ENCODE measurements at places on chromosomes 5 and 9.
A peak's percentile ranks its signal among the peaks of the same experiment; 100 is the strongest.

GRCh38 chr9:120532891-120533290 lies 47.1 kb downstream of the CDK5RAP2 start:
- DNase-seq: no peak

DNA sequence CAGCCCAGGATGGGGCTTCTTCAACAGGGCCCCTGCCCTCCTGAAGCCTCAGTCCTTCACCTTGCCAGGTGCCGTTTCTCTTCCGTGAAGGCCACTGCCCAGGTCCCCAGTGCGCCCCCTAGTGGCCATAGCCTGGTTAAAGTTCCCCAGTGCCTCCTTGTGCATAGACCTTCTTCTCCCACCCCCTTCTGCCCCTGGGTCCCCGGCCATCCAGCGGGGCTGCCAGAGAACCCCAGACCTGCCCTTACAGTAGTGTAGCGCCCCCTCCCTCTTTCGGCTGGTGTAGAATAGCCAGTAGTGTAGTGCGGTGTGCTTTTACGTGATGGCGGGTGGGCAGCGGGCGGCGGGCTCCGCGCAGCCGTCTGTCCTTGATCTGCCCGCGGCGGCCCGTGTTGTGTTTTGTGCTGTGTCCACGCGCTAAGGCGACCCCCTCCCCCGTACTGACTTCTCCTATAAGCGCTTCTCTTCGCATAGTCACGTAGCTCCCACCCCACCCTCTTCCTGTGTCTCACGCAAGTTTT lies 23.6 kb downstream of the PCDHGC5 start:
- peak; percentile 88 for DNase-seq

GRCh38 chr5:2251751-2252150 lies 369.0 kb upstream of the IRX4 start:
- DNase-seq: no peak

DNA sequence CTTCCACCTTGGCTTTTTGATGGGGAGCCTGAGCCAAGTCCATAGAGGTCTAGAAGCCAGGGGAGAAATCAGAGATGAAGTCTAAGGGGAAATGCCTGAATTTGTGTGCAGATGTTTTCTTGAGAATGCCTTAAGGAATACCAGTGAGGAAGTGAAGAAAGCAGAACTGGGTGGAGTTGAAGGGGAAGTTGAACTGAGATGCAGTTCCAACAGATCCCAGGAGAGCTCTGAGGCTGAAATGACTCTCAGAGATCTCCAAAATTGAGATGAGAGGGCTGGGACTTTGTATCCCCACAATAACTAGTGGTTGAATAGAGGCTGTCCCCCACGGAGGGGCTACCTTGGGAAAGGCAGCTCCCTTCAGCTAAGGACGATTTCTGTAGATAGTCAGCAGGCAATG lies 197.1 kb downstream of the ZNF462 start:
- no peak for DNase-seq

GRCh38 chr5:132506094-132506692 lies 15.6 kb upstream of the IRF1 start:
- peak; percentile 44 for DNase-seq

GRCh38 chr5:100827481-100827889 lies 75.6 kb downstream of the ST8SIA4 start:
- no peak for DNase-seq

DNA sequence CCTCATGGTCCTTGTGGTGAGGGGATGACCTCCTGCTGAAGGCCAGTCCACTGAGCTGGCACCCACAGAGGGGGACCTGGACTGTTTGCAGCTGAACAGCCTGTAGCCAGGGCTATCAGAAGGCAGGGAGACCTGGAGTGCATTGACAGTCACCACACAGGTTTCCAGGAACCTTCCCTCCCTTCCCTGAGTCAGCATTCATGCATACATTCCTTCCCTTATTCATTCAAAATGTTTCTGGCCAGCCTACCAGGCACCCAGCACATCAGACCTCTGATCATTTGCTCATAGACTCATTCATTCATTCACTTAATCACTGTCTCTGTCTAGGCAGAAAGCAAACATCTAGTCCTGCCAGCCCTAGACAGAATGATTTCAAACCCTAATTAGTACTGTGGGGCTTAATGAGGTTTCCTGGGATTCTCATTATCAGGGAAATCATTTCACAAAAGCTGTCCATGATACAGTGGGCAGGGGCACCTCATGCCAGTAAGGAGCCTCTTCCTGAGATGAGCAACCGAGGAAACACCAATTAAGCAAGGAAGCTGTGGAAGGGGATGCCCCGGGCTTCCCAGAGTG lies 110.1 kb upstream of the PPP1R26 start:
- DNase-seq: no peak

DNA sequence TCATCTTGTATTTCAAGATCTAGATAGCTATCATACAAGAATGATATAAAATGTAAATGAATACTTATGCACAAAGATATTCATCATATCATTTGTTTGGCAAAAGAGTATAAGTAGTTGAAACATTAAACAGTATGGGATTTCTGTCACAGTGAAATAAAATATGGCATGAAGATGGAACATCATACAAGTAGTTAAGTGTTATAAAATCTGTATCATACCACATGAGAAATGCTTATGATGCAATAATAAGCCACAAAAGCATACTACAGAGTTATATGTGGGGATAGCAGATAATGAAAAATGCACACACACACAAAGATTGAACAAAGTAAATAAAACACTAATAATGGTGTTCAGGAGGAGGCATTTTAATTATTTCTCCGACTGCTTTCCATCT lies 838.0 kb upstream of the DMAC1 start:
- DNase-seq: no peak

DNA sequence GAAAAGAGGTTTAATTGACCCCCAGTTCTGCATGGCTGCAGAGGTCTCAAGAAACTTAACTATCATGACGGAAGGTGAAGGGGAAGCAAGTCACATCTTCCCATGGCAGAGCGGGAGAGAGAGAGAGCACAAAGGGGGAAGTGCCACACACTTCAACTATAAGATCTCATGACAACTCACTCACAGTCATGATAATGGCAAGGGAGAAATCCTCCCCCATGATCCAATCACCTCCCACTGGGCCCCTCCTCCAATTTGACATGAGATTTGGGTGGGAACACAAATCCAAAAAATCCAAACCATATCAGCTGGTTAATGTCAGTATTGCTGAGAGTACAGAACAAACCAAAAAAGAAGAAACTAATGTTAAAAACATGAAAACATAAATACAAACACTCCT lies 120.2 kb downstream of the STARD4 start:
- DNase-seq: no peak

GRCh38 chr9:87034841-87035240 lies 87.5 kb upstream of the GAS1 start:
- DNase-seq: no peak

DNA sequence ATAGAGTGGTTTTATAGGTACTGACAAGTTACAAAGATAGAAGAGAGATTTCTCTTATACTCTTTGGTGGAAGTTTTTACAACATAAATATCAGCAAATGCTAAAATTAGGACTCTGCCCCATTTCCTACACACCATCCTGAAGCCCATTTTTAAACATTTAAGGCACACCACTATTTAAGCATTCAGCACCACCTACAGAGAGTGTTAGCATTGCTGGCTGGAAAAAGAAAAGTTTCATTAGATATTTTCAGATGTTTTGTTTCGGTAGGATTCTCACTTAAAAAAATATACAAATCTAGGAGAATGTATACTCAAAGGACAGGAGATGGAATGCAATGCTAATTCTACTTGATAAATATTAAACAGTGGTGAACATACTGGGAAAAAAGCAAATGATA lies 192.9 kb upstream of the HAPLN1 start:
- no peak for DNase-seq

- DNase-seq: no peak
Measured at GRCh38 chr5:127094161-127094814, 21.0 kb upstream of the C5orf63 start.

GRCh38 chr9:20043461-20043860 lies 254.6 kb upstream of the SLC24A2 start:
- DNase-seq: peak; percentile 6

DNA sequence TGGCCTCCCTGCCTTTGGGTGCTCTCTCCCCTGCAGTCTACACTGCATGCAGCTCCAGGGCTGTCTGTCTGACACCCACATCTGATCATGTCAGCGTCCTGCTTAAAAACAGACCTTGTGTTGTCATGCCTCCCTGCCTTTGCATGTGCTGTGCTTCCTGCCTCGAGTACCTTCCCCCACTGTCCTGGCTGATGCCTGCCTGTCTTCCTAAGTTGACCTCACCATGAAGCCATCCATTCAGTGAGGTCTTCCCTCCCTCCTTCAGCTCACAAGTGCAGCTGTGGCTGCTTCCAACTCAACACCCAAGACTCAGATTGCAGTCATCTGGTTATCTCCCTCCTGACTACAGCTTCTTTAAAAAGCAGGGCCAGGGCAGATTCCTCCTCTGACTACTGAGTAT lies 5.5 kb downstream of the ANGPTL2 start:
- DNase-seq: no peak

DNA sequence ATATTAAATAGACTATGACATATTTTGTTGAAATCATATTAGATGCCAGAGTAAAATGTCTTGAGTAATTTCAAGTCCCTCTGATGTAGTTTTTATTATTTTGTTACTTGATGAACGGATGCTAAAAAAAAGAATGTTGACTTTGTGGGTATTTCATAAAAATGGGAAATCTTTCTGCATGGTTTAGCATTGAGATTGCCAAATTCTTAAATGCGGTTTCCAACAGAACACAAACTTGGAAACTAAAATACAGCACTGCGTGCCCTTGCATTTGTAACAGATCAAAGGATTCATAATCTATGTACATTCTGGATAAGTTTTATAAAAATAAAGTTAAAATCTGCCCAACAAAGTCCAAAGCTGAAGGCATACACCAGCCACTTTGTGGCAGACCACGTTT lies 425.5 kb upstream of the DAB2 start:
- no peak for DNase-seq

DNA sequence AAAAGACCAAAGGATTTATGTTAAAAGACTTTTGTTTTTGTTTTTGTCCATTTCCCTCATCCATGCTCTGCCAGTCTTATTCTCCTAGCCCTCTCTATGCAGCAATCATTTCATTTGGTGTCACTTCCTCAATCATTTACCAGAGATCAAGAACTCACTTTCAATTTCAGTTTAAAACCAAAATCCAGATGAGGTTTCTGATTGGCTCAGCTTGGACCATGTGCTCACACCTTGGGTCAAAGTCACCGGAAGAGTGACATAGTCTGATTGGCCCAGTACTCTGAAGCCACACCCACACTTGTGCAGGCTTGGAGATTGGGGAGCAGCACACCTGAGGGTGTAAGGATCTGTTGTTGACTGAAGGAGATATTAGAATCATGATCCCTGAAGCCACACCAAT lies 79.6 kb downstream of the TLR4 start:
- peak; percentile 51 for DNase-seq

DNA sequence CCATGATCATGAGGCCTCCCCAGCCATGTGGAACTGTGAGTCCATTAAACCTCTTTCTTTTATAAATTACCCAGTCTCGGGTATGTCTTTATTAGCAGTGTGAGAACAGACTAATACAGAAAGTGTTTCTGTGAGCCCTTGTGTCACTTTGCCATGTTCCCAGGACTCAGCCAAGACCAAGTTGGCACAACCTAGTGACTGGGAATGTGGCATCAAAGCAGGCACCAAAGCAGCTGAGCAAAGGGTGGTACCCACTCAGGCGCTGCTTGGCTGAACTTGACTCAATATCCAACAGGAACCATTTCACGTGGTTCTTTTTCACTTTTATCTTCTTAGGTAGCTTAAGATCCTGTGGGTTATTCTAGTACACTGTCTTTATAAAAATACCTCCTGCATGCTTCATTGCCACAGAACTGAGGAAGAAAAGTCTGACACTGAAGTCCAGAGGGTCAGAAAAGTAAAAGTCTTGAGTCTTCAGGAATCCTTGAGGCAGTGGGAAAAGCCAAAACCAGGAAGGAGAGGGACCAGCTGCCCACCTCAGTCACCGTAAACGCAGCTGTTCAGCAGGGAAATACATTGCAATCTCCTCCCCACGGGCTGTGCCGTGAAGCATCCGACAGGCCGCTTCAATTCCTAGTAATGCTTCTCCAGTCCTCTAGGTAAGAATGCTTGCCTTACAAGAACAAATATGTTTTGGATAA lies 90.5 kb upstream of the RETREG1 start:
- DNase-seq: no peak

DNA sequence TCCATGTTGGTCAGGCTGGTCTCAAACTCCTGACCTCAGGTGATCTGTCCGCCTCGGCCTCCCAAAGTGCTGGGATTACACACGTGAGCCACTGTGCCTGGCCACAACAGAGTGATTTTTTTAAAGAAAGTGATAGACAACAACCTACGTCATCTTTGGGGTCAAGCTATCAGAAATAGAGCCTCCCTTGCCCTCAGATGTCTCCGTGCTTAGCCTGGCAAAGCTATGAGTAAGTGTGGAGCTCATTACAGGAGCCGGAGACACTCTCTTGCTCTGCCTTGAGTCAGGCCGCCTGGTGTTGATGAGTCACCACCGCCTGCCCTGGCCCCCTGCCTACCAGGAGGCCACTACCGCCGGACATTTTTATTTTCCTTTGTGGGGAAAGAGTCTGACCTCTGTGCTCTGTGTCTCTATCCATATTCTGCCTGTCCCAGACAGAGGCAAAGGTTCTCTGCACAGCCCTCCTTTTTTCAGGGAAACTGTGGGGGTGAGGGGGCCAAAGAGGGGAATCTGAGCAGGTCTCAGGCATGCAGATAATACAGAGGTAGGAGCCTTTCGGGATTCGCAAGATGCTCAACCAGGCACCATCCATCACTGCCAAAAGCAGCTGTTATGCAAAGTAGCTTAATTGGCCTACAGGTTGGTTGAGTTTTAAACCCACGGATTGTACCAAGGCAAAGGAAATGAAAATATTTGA lies 123.7 kb upstream of the CPEB4 start:
- DNase-seq: no peak

DNA sequence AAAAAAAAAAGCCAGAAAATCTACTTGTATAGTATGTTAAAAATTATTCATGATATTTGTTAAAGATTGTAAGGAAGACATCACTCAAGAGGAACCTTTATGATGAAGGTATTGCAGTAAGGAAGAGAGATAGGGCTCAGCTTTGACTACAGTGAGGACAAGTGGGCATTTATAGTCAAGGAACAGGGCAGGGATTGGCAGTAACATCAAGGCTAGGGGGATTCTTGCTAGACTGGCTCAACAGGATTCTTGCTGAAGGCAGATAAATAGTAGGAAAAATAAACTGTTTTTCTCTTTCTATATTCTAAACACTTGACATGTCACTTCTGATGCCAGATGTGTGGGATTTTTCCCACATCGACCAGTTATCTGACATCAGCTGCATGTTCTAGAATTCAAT lies 96.7 kb downstream of the ITGA1 start:
- no peak for DNase-seq

DNA sequence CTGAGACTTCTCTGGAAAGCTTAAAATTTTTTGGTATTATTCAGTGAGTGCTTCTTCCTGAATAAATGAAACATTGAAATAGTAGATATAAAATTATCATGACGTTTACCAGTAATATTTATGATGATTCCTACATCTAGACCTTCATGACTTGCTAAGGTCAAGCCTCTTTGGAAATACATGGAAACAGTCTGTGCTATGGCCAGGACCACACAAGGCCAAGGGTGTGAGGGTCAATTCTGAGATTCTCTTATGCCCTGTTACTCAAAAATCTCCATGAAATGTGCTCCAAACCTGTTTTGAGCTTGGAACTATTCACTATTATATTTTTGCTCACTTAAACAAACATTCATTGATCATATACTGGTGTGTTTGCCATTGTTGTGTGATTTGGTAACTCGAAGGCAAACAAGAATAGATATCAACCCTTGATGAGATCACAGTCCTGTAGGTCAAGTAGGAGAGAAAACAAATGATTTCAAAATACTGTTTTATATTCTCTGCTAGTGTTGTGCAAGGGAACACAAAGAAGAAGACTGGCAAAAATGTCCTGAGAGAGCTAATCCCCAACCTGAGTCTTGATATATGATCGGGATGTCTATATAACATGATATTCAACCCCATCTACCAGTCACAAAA lies 1254.9 kb upstream of the DMAC1 start:
- DNase-seq: no peak
